ENCODE measurements at places on chromosomes 11 and 22. TPM values are rescaled to one million over a fixed set of nuclear protein-coding genes. Genes with fewer than 3 reads are reported as not detected.

Gene TAF6L
- total RNA-seq: 15.1 TPM

Gene GRAP2
- total RNA-seq: 0.78 TPM

Gene MIOX
- total RNA-seq: 0.12 TPM

GRCh38 chr11:69365558-69365957 lies 71.6 kb downstream of the MYEOV start:
- DNase-seq: no peak

DNA sequence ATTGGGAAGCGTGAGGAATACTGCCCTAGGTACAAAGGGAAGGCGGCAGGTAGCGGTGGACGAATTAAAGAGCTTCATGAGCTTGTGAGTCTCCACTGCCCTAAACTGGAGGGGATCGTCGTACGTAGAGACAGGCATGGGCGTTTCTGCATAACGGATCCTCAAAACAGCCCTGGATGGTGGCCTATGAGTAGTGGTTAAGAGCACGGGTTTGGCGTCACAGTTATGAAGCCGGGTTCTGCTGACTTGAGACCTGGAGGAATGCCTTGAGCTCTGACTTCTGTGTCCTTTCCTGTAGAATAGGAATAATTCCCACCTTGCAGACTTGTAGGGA lies 335 bp downstream of the TMEM138 start:
- DNase-seq: peak; percentile 52

DNA sequence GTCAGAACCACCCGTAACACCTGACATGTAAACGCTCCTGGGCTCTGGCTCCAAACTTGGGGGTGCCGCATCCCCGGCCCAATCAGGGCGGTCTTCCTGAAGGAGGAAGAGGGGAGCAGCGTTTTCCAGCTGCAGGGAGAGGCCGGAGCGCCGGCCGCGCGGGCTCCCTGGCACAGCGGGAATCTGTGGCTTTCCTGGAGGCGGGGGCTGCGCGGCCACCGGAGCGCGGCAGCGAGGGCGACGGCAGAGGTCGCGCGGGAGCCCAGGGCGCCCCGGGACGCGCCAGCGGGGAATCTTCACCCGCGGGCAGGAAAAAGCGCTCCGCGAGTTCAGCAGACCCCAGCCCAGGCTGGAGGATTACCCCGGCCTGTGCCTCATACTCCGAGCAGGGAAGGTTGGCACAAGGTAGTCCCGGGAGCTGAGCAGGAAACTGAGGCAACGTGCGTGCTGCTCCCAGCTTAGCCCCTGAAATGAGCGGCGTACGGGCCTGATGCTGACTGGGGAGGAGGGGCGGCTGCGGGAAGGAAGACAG lies 600 bp upstream of the ESAM start:
- DNase-seq: no peak

DNA sequence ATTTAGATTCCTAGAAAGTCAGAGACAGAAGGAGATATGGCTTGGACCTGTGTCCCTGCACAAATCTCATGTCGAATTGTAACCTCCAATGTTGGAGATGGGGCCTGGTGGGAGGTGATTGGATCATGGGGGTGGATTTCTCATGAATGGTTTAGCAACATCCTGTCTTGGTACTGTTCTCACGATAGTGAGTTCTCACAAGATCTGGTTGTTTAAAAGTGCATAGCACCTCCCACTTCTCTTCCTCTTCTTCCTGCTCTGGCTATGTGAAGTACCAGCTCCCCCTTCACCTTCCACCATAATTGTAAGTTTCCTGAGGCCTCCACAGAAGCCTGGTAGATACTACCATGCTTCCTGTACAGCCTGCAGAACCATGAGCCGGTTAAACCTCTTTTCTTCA lies 27.6 kb upstream of the PAMR1 start:
- DNase-seq: no peak

DNA sequence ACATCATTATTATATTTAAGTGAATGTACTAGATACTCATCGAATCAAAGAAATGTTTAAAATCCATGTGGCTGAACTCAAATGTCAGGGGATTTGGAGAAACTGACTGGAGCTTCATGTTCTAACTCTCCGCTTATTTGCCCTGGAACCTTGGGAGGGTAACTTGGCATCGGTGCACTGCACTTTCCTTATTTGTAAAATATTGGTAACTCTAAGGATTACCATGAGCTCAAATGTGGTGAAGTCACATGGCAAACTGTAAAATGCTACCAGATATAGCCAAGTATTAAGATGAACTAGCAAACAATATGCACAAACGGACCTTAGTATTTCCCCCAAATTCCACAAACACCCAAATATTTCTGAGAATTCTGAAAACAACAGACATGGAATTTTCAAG lies 75.6 kb downstream of the ETS1 start:
- DNase-seq: no peak

DNA sequence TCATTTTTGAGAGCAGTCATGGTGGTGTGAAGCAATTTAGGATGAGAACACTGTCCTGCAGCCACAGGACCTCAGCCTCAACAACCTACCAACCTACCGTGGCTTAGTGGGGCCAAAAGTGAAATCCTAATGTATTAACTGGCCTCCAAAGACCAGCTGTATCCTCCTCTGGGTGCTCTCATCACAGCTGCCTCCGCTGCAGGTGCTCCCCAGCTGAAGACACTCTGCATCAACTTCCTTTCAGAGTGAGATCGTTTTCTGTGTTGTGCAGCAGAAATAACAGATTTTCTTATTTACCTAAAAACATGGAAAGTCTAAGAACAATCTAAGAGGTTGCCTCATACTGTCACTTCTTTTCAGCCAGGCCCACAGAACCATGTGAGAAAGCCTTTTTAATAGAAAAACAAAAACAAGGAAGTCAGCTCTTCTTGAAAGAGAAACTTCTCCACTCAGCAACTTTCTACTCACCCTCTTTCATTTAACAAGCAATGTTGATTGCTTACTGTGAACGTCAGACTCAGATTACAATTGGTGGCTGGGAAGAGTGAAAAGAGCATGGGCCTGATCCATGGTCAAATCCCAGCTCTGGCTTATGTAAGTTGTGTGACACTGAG lies 136.1 kb downstream of the TENM4 start:
- DNase-seq: no peak

DNA sequence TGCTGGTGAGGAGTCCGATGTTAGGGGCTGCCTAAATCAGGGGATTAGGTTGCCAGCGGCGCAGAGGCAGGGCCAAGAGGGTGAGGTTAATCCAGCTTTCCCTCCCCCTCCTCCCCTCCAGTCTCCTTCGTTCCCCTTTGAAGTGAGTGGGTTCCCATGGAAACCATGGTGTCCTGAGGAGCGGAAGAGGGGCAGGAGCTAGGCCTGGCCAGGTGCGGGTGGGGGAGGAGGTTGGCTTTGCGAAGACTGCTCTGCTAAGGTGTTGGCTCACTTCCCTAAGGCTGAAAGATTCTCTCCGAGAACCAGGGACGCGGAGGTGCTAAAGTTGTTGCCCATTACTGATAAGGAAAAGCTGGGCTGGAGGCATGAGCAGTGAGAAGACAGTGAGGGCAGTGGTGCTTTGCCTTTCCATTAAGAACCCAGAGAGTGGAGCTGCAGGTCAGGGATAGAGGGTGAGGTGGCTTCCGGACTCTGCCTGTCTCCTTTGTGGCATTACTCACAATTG lies 124.6 kb downstream of the FEZ1 start:
- no peak for DNase-seq

GRCh38 chr11:126519764-126520734 lies 164.6 kb downstream of the ST3GAL4 start:
- DNase-seq: no peak

DNA sequence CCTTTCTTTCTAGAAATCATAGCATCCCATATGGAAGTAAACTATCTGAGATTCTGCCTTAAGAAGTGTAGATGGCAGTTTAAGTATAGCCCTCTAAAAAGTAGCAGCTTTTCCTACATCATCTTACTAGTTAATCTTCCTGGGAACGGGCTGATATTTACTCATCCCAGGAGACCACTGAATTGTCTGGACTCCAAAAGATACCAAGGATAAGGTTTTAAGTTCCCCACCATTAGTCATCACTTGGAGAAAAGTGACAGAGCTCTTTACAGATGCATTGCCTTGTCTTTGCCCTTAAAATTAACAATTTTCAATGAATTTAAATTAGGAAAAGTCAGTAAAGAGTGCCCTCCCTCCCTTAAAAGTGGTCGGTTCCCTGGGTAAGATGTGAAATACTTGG lies 129.5 kb downstream of the MAML2 start:
- DNase-seq: peak; percentile 93

DNA sequence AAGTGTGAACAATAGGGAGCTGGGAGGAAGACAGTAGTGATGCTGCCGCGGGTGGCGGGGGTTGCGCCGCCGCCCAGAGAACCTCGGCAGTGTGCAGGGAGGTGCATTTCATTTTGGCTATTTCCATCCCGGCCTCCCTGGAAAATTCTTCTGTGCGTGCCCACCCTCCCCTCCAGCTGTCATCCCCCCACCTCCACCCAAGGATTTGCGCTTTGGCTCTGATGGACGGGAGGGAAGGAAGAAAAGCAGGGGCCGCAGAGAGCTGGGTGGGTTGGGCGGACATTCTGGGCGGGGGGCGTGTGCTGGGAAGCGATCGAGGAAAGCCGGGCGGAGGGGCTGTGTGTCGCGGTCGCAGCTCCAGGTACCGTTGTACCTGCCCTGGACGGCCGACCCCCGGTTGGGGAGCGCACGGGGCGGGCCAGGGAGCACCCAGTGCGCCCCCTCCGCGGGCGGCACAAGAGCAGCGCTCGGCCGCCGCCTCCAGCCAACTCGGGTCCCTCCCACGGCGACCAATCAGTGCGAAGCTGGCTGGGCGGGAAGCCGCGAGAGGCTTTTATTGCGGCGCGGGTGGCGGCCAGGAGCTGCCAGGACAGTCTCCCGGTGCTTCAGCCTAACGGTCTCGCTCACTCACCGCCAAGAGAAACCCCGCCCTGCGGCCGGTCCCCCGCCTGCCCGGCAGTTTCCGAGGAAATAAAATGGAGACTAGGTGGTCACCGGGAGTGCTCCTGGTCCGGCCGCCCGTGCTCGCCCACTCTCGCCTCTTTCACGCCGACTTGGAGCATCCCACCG lies 1.6 kb downstream of the NCAM1 start:
- peak; percentile 90 for DNase-seq

All from RPMI7951 (cell line).